ENCODE measurements at places on chromosomes 16 and 17. TPM values are rescaled to one million over a fixed set of nuclear protein-coding genes. Genes with fewer than 3 reads are reported as not detected.
A peak's percentile ranks its signal among the peaks of the same experiment; 100 is the strongest.

- H3K4me1 ChIP-seq, result no peaks in the 10 kb centered on the region
These were observed 40.0 kb upstream of the RBFOX3 start for GRCh38 chr17:79650861-79651260.

KRTAP9-2 gene
- not detected for total RNA-seq

- no peaks in the 10 kb centered on the region for H3K4me1 ChIP-seq
- no peak for DNase-seq
- no peak overlapping the region for H3K27ac ChIP-seq
- H3K36me3 ChIP-seq, result no peaks in the 10 kb centered on the region
- H3K27me3 ChIP-seq, result no peaks in the 10 kb centered on the region
These were observed 14.5 kb downstream of the EMC8 start for GRCh38 chr16:85784813-85785212.

DNA sequence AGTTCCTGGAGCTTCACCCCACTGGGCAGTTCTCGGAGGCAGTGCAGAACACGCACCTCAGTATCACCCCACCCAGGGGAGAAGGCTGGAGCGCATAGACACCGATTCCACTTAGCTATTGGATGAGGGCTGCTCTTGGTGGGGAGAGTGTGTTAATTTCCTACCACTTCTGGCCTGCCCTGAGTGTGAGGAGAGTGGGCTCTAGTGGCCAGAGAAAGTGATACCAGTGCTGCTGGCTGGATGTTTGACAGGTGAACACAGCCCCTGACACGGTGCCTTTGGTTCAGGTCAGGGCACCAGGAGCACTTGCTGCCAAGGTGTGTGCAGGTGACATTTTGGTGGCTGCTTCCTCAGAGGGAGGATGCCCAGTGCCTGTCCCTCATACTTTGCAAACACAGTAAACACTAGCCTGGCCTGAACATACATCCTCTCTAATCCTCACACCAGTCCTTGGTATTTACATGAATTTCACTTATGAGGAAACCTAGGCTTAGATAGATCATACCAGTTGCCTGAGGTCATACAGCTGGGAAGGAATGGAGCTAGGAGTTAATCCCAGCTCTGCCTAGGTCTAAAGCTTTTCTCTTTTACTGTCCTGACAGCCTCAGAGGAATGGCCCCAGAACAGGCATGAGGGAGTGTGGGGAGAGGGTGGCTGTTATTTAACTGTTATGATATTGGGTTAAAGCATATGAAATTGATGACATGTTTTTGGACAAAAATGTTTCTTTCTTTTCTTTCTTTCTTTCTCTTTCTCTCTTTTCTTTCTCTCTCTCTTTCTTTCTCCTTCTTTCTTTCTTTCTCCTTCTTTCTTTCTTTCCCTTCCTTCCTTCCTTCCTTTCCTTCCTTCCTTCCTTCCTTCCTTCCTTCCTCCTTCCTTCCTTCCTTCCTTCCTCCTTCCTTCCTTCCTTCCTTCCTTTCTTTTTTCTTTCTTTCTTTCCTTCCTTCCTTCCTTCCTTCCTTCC, 21.0 kb upstream of the ITGAX start:
- no peak overlapping the region for H3K27ac ChIP-seq
- H3K4me3 ChIP-seq, result no peak overlapping the region
- H3K36me3 ChIP-seq, result no peaks in the 10 kb centered on the region
- H3K4me1 ChIP-seq, result no peaks in the 10 kb centered on the region
- H3K27me3 ChIP-seq, result peaks cover 23% of the 10 kb centered on the region

DNA sequence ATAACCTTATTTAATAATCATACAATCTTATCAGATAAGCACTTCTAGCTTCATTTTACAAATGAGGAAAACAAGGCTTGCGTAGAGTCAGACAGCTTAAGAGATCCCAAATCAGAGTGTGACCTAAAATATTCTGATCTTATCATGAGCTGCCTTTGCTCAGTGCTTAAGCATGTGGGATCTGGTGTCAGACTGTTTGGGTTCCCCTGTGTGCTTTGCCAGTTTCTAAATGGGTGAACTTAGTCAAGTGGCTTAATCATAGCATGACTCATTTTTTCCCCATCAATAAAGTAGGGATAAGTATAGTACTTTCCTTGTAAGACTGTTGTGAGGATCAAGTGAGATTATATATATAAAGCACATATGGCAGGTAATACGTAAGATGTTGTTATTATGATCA, 612.6 kb upstream of the C16orf82 start:
- H3K36me3 ChIP-seq, result no peaks in the 10 kb centered on the region
- H3K27me3 ChIP-seq, result no peaks in the 10 kb centered on the region
- H3K27ac ChIP-seq, result no peak overlapping the region

DNA sequence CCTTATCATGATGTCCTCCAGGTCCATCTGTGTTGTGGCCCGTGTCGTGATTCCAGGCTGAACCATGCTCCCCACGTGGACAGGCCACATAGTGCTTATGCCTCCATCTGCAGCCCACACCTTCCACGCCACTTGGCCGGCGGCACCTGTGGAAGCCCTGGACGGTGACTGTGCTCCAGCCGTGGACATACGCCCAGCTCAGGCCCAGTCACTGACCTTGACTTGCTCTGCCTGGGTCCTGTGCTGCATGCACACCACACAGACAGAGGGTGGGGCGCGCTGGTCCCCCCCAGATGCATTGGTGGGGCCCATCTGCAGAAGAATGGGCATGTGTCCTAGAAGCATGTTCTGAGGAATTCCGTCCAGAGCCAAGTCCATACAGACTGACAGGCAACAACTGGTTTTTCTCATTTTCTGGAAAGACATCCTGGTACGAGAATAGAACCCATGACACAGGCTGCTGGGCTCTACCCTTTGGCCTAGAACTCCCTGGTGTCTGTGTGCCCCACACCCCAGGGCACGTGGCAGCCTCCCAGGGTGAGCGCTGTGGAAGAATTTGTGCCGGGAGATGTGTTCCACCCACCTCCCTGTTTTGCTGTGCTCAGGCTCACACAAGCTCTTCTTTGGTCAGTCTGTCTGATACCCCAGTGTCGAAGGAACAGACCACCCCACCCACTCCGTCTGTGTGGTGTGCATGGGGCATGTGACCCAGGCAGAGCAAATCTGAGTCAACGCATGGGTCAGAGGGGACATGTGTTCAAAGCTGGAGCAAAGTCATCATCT, 39.5 kb downstream of the GPT2 start:
- DNase-seq, result no peak
- H3K4me3 ChIP-seq, result no peak overlapping the region
- peaks cover 5% of the 10 kb centered on the region for H3K4me1 ChIP-seq
- no peak overlapping the region for H3K27ac ChIP-seq
- peaks cover 40% of the 10 kb centered on the region for H3K36me3 ChIP-seq
- H3K27me3 ChIP-seq, result no peaks in the 10 kb centered on the region

- peaks cover 31% of the 10 kb centered on the region for H3K4me1 ChIP-seq
- H3K27me3 ChIP-seq, result no peaks in the 10 kb centered on the region
These were observed 132.0 kb downstream of the ANKRD11 start for GRCh38 chr16:89358030-89359005.

DNA sequence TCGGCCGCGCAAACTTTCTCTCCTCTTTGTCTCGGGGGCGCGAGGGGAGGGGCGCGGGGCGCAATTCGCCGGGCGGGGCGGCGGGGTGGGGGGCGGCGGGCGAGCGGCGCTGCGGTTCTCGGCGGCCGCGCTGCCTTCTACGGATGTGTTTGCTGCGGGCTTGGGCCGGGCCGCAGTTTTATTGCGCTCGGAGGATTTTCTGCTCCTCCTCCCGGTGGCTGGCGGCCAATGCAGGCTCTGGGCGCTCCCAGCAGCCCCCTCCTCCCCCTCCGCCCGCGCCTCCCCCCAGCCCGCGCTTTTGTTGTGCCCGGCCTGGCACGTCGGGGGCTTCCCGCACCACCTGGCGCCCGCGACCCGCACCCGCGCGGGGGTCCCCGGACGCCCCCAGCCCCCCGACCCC, at the start of gene TIMP2:
TSS of gene TIMP2 (minus strand) at position 154 of the 400 bp plus-strand sequence. CDS start 299 bp downstream, outside the sequence.
- H3K36me3 ChIP-seq, result no peaks in the 10 kb centered on the region
- H3K27ac ChIP-seq, result peak within 1 kb of the TSS; percentile 88
- H3K4me3 ChIP-seq, result peak within 1 kb of the TSS; percentile 75
- H3K4me1 ChIP-seq, result peaks cover 25% of the 10 kb centered on the region
- H3K27me3 ChIP-seq, result no peaks in the 10 kb centered on the region
